ENCODE measurements at places on chromosomes 7 and 10. TPM values are rescaled to one million over a fixed set of nuclear protein-coding genes. Genes with fewer than 3 reads are reported as not detected.

The TAS2R39 gene
- total RNA-seq = not detected

The CTAGE4 gene
- 3.4 TPM for total RNA-seq

The FAM13C gene
- not detected for total RNA-seq

The BTRC gene
- total RNA-seq = 15.5 TPM

The SLC12A9 gene
- total RNA-seq = 34.0 TPM

The PRKAR1B gene
- total RNA-seq = 13.4 TPM

The TMEM184A gene
- total RNA-seq = not detected

The TAC1 gene
- total RNA-seq = not detected

The GPR15LG gene
- total RNA-seq = not detected

The PDK4 gene
- total RNA-seq = not detected

The PRXL2A gene
- 5.2 TPM for total RNA-seq

The TYW1B gene
- total RNA-seq = 3.4 TPM

The IPMK gene
- 6.9 TPM for total RNA-seq

The EIF3B gene
- 135 TPM for total RNA-seq

The GIMAP2 gene
- 113 TPM for total RNA-seq

The CHN2 gene
- total RNA-seq = 7.4 TPM

The PAOX gene
- 7.8 TPM for total RNA-seq

The SH2D4B gene
- total RNA-seq = 0.13 TPM

The GSAP gene
- total RNA-seq = 5.9 TPM

The CALHM3 gene
- total RNA-seq = 0.53 TPM

The WNT8B gene
- total RNA-seq = not detected
